Fibroblast of the conjunctiva (primary cell): ENCODE measurements at places on chromosomes 16 and 17.

- DNase-seq = peak; percentile 46
Observed at GRCh38 chr16:46853713-46854443, 22.9 kb upstream of the C16orf87 start.

DNA sequence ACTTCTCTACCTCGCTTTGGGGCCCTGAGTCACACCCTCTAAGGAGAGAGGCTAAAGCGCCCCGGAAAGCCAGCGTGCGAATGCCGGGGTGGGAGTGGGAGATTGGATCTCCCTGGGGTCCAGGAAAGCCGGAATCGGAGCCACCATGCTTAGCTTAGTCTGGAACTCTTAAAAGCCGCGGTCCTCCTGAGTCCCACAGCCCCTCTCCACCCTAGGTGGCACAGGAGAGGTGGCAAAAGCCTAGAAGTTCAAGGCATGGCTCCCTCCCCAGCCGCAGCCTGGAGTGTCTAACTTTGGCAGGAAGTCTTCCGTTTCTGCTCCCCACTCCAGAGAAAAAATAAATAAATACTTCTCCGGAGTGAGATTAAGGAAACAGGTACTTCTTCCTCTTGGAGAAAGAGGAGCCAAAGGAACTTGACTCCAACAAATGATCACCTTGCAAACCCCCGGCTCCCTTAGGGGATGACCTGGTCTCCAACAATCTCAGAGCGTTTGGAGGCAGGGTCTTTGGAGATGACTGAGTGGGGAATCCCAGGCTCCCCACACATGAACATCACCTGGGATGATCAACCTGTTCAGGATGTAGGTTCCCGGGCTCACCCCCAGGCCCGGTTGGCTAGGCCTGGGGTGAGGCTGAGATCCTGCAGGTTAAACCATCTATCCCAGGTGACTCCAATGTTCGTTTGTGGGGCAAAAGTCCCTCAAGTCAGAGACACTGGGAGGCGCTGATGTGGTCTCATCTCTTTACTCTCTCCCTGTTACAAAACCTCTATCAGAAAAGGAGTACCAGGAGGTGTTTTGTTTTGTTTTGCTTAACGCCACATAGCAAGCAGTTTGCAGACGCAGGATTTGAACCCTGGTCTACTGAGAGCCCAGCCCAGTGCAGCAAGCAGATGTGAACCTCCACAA is 2.9 kb downstream of the CIITA start:
- DNase-seq = no peak

- no peak for DNase-seq
Observed at GRCh38 chr17:80385046-80385445, 29.9 kb upstream of the ENDOV start.

DNA sequence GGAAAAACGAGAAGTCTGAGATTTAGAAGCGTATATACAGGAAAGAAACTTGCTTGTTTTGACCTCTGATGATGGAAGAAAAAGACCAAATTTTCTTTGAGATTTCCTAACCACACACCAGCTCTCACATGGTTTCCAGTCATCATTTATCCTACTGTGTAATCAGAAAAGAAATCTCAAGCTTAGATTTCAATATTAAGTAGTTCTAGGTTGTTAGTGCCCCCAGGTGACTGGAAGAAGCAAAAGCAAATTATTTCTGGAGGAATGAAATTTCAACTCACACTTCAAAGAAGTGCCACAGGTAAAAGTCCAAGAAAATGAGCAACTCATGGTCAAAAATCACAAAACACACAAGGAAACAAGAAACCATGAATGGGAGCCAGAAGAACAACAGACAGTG is 51.8 kb upstream of the KDM6B start:
- DNase-seq = peak; percentile 8

DNA sequence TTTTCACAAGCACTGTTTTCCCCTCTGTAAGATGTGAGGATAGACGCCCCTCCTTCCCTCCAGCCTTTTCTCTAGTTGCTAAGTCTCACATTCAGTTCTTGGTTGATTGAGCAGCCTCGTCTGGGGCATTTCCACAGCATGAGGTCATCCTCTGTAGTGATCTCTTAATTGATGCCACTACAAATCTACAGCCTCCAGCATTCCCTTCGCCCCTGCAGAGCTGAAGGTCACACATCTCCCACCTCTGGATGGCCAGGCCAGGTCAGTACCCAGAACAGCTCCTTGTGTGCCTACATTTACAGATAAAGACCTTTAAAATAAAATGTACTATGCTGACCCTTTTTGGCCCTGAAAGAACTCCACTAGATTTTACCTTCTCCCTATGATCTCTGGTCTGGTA is 32.5 kb upstream of the CDH11 start:
- no peak for DNase-seq

DNA sequence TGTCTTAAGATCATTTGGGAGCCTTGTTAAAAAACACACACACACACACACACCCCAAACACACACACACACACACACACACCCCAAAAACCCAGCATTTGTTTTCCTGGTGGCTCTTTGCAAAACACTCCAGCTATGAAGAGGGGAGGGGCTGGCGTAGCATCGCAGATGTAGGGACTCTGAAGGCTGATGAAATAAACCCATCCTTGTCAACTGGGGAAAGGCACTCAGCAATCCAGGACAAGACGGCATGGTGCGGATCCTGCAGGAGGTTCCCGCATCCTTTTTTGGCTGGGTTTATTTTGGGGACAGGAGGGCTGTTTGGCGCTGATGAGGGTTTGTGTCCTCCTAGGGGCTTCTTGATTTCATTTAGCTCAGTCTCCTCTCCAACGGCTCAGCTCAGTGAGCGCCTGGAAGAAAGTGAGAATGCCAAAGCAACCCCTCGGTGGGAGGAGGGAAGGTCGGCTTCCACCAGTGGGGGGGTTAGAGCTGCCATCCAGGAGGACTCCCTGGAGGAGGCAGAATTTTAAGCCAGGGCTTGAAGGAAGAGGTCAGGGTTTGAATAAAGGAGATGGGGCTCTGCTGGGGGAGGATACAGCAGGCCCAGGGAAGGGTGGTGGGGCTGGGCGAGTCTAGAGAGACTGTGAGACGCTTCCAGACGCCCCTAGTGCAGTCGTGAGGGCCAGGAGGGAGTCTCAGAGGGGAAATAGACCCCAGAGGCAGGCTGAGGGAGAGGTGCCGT is 12.4 kb upstream of the GSE1 start:
- DNase-seq = no peak

DNA sequence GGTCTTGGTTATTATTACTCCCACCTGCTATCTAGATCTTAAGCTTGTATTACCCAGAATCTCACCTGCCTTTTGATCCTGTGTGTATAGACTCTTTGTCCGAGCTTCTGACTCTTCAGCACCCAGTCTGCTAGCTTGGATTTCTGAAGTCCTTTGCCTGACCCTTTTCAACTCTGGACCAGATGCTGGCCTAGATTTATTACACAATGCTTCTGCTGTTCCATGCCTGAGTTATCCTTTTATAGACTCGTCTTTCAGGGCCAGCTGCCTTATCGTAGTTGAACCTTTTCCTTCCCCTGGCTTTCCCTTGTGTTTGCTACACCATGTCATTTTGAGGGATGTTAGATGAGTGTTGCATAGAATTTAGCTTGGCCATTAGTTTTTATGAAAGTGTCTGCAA is 32.6 kb downstream of the RHOT1 start:
- DNase-seq = no peak

- DNase-seq = no peak
Observed at GRCh38 chr17:9232591-9233270, 211.4 kb downstream of the NTN1 start.

GRCh38 chr16:57563487-57563750 is 21.0 kb downstream of the ADGRG5 start:
- no peak for DNase-seq

DNA sequence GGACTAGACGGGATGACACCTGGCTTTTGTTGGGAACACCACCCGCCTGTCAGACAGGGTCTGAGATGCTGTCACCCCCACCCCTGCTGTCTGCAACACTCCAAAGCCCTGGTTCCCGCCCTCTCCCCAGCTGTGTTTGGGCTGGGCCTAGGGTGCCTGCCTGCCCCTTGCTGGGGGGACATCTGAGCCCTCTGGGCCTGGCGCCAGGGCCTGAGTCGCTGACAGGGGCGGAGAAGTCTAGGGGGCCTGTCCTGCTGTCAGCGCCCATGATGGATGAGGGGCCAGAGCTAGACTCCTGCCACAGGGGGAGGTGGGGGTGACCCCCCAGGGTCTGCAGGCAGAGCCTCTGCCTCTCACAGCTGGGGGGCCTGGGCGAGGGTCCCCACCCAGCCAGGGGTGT is 7.6 kb upstream of the PKMYT1 start:
- DNase-seq = no peak

- DNase-seq = peak; percentile 23
Observed at GRCh38 chr16:69270831-69271230, 40.3 kb upstream of the VPS4A start.

DNA sequence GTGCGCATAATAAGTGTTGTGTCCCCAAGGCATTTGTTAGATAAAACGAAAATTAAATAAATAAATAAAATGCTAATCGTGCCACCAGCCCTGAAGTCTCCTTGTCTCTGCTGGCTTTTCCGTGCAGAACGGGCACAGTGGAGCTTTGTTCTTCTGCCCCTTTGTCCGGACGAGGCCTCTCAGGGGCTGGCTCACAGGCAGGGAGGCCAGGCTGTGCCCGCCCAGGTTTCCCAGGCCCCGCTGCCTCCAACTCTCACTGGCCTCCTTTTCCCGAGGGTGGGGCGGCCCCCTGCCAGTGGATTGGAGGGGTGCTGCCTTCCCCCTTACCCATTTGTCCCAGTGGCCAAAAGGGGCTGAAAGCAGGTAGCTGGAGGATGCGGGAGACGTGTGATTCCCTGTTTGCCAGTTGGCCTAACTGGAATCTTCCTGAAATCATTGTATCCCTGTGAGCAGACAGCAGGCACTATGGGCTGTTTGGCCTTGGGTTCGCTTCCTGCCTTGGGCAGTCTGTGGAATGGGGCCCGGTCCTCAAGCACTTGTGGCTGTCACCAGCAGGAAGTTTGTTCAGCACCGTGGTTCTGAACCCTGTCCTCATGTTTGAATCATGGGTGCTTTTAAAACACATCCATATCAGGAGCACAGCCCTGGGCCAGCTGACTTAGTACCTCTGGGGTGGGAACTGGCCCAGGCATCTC is 64.4 kb downstream of the KSR1 start:
- DNase-seq = no peak

DNA sequence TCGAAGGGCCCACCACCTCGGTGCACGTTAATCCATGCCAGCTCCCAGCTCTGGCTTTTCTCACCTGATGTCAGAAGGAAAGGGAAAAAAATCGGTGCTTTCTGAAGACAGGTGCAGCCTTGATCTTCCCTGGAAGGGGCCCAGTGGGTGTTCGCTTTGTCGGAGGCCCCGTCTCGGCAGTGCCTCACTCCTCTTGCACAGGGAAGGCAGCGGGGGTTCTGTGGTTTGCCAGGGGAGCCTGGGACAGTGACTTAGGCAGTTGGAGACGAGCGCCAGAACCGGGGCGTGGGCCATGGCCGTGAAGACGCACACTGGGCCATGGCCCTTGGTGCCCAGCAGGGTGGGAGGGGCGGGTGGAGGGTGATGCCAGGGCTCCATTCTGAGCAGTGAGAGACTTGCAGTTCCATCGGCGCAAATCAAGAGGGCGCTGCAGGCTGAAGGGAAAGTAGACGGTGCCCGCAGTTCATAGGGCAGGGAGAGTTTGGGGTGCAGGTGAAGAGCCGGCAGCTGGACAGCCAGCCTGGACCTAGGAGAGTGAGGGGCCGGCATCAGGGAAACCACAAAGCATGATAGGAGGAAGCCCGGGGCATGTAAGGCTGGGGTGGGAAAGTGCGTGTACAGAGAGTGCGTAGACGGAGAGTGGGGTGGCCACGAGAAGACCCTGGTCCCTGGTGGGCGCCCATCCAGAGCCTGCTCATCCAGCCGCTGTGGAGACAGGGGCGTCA is 101.3 kb upstream of the CHMP6 start:
- DNase-seq = no peak

DNA sequence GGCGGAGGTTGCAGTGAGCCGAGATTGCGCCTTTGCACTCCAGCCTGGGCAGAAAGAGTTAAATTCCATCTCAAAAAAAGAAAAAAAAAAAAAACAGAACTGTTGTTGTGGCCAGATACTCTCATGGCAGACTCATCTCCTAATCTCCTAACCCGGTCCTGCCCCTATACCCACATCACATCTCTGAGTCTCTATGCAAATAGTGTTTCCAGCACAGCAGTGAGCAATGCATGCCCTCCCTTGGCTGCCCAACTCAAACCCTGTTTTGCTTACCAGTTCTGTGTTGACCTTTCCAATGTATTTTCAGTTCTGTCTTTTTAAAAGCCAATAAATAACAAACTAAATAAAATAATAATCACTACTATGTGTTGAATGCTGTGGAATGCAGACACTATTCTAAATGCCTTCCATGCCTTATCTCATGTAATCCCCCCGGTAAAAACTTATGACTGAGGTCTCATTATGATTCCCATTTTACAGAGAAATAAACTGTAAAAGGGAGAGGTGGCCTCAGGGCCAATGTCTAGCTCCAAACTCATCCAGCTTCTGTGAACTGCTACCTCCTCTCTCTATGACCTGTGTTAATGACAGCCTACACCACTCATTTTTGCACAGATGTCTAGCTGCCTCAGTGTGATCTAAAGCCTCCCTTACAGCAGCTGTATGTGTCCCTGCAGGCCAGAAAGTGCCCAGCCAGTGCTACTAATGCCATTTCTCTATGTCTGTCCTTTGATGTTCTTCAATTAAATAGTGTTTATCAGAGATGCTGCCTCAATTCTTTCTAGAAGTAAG is 289.8 kb downstream of the HS3ST3B1 start:
- no peak for DNase-seq

GRCh38 chr17:77666881-77667395 is 291.6 kb upstream of the TNRC6C start:
- DNase-seq = no peak

DNA sequence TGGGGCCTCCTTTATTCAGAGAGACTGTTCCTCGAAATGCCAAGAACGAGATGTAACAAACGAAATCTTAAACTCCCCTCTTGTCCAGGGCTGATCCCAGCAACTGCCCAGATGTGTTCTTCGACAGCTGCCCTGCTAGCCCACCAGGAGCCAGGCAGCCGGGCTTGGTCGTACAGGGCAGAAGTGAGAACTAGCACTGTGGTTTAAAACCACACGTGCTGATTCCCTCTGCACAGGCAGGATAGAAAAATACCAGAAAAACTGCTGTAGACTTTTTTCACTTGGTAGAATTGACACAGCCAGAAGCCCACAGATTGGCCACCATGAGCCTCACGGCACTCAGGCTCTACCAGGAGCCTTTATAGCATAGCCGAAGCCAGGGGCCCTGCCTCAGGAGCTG is 33.1 kb downstream of the PLD6 start:
- no peak for DNase-seq
